ENCODE measurements at places on chromosomes 2 and 18.

- no peak for DNase-seq
These were observed 196.4 kb upstream of the NABP1 start for GRCh38 chr2:191481305-191482070.

DNA sequence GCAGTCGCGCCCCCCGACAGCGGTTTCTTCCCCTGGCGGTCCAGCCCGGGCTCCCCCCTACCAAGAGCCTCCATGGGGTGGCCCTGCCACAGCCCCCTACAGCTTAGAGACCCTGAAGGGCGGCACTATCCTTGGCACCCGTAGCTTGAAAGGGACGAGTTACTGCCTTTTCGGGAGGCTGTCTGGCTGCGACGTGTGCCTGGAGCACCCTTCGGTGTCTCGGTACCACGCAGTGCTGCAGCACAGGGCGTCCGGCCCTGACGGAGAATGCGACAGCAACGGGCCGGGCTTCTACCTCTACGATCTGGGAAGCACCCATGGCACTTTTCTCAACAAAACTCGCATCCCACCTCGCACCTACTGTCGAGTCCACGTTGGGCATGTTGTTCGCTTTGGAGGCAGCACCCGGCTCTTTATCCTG lies 475 bp downstream of the SLC4A1AP start:
- no peak for DNase-seq

- no peak for DNase-seq
These were observed 228.5 kb downstream of the GLI2 start for GRCh38 chr2:120963997-120964705.

- DNase-seq: no peak
These were observed 234.9 kb downstream of the FHOD3 start for GRCh38 chr18:36532394-36532793.

GRCh38 chr2:118882693-118883336 lies 35.4 kb upstream of the EN1 start:
- DNase-seq: peak; percentile 15

GRCh38 chr2:44964752-44965236 lies 23.3 kb downstream of the SIX3 start:
- DNase-seq: no peak

- DNase-seq: no peak
These were observed 196.3 kb upstream of the STK17B start for GRCh38 chr2:196367633-196368032.

DNA sequence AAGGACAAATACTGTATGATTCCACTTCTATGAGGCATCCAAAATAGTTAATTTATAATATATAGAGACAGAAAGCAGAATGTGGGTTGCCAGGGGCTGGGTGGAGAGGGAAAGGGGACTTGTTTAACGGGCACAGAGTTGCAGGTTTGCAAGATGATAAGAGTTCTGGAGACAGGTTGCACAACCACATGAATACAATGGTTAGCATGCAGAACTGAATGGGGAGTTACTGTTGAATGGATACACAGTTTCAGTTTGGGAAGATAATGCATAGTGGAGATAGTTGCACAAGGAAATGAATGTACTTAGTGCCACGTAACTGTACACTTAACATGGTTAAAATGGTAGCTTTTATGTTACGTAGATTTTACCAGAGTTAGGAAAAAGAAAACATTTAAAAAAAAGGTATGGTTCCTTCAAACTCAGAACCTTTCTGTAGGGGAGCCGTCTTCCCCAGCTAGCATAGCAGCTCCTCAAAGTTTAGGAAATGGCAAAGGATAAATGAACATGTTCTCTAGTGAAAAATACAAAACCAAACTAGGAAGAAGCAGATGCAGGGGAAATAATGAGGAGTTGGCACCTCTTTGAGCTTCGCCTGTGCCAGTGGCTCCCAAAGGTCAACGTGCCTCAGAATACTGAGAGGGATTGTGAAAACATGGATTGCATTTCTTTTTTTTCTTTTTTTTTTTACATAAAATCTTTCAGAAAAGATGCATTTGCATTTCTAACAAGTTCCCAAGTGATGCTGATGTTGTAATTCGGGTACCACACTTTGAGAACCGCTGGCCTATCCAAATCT lies 95.2 kb downstream of the ZCCHC2 start:
- no peak for DNase-seq

- no peak for DNase-seq
These were observed 237.7 kb downstream of the NYAP2 start for GRCh38 chr2:225637259-225637658.

GRCh38 chr2:191020742-191021381 lies 6.9 kb upstream of the STAT1 start:
- DNase-seq: no peak

GRCh38 chr2:185608799-185609198 lies 129.8 kb upstream of the FSIP2 start:
- no peak for DNase-seq

- DNase-seq: no peak
These were observed 51.0 kb downstream of the HNRNPLL start for GRCh38 chr2:38551746-38552145.

- no peak for DNase-seq
These were observed 510.9 kb downstream of the TXNL1 start for GRCh38 chr18:56127322-56128099.

DNA sequence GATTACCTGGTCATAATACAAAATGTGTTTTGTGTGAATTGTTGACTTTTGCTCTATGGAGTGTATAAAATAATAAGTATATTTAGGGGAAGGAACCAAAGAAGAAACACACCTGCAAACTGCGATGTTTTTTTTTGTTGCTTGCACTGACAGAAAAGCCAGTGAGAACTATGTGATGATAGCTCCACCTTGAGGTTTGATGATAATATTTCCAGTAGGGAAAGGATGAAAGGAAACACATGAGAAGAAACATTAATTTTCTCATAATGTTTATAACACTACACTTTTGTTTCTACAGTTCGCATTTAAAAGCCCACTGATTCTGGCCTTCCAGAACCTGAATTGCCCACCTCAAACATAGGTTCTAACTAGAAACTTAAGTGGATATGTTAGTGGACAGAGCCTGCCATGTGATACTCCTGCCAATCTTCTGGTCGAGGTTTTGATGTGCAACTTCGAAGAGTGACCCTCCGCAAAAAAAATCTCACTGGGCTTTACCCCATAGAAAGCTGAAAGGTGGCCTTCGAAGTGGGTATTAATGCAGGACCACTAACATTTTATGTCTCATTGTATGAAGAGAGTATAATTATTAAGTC lies 476.4 kb upstream of the SPHKAP start:
- no peak for DNase-seq

- DNase-seq: no peak
These were observed 1055.7 kb upstream of the TMEFF2 start for GRCh38 chr2:193250389-193250788.

DNA sequence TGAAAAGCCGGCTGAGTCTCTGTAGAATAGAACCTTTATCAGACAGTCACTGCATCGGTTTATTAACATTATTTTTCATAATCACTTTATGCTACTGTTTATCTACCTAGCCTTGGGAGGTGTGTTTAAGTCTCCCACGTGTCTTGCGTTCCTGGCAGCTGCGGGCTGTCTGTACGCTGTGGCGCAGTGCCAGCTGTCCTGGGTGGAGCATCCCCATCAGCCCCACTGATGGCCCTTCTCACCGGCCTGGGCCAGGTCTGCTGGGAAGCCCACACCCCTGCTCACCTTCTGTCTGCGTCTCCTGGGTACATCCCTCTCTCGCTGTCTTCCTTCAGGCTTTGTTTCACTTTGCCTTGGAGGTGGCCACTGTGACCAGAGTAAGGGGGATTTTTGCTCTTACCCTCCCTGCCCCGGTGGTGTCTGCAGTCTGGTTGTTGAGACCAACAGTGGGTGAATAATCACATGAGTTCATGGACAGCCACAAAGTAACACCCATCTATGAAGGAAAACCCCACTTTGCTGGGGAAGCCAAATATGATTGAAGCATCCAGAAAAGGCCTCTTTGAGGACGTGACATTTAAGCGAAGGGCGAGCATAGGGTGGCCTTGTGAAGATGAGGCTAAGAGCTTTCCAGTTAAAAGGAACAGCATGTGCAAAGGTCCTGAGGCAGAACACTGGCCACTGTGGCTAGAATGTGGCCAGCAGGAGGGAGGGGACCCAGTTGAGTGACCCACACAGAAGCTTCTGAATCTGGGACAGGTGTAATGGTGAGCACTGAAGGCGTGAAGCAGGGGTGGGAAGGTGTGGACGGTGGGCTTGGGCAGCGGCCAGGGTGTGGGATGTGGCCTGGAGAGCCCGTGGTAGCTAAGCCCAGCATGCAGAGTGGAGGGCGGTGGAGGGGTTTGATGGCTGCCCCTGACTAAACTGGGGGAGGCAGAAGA lies 41.7 kb downstream of the RAMP1 start:
- no peak for DNase-seq

DNA sequence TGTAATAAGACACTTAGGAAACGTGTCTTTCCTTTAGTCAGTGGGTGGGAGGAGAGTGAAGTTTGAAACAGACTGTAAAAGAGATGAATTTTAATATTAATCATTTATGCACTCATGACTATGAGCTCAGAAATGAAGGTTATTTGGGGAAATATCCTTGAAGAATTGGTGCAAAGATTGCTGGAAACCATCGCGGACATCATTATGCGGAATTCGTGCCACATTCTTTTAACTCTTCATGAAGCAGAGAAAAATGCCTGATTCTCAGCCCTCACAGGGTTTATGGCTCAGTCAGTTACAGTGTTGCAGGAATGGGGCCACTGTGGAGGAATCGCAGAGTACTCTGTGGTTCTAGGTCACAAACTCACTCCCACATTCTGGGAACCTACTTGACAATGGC lies 109.7 kb downstream of the RGPD3 start:
- no peak for DNase-seq

GRCh38 chr2:44642123-44642857 lies 280.5 kb downstream of the CAMKMT start:
- DNase-seq: no peak

GRCh38 chr2:29004755-29005154 lies 23.7 kb downstream of the TOGARAM2 start:
- no peak for DNase-seq

DNA sequence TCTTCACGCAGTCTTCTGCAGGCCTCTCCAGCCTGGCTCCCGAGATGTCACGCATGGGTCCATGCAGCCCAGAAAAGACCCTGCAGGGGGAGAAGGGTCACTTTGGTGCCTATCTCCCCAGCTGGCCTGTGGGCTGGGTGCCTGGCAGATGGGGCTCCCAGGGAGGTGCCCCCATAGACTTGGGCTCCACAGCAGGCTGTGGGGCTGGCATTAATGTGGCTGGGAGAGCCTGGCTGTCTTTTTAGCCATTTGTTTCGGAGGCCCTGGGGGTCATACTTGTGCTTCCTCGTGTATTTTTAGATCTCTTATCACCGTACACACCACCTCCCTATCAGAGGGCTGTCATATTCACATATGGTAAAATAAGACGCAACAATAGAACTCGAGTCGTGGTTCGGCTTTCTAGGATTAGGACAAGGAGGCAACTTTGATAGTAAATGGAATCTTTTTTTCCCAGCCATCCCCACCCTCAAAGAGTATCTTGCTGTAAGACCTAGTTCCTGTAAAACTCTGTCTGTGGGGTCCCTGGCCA lies 74.5 kb downstream of the LRRFIP1 start:
- DNase-seq: no peak

DNA sequence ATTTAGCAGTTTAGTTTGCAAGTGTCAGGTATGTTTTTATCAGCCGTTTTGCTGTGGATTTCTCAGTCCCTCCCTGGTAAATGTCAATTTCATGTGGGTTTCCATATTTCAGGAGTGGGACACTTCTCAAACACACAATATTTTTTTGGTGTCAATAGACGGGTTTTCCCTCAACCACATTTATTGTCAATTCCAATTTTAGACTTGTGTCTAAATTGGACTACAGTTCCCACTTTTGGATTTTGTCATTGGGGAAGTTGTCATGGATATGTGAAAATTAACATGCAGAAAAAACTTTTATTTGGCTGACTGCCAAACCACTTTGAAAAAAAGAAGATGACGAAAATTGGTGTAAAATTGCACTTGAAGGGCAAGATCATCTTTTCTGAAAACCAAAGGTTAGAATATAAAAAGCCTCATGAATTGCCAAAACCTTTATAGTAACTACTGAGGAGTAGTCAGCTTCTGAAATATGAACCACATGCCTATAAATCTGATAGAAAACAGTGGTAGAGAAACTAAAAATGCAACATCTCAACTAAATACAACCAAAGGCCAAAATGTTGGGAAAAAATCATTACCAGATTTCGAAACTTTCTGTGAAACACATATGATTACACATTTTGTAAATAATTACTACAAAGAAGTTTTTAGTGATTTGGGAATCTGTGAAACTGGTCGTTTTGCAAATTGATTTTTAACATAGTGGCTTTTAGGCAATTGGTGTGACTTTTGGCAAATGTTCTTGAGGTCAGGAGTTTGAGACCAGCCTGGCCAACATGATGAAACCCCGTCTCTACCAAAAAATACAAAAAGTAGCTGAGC lies 106.4 kb downstream of the BCL2L11 start:
- DNase-seq: no peak

GRCh38 chr2:148122788-148123187 lies 101.9 kb downstream of the MBD5 start:
- DNase-seq: no peak

- peak; percentile 93 for DNase-seq
These were observed at the start of gene MCM6 for GRCh38 chr2:135876066-135876711. Gene MCM6 (minus strand): TSS chr2:135876443. CDS start chr2:135876365, 78 bp downstream.

- DNase-seq: no peak
These were observed 218.4 kb upstream of the HS6ST1 start for GRCh38 chr2:128536925-128537620.

- no peak for DNase-seq
These were observed 553 bp downstream of the TIGD1 start for GRCh38 chr2:232549655-232550353.

DNA sequence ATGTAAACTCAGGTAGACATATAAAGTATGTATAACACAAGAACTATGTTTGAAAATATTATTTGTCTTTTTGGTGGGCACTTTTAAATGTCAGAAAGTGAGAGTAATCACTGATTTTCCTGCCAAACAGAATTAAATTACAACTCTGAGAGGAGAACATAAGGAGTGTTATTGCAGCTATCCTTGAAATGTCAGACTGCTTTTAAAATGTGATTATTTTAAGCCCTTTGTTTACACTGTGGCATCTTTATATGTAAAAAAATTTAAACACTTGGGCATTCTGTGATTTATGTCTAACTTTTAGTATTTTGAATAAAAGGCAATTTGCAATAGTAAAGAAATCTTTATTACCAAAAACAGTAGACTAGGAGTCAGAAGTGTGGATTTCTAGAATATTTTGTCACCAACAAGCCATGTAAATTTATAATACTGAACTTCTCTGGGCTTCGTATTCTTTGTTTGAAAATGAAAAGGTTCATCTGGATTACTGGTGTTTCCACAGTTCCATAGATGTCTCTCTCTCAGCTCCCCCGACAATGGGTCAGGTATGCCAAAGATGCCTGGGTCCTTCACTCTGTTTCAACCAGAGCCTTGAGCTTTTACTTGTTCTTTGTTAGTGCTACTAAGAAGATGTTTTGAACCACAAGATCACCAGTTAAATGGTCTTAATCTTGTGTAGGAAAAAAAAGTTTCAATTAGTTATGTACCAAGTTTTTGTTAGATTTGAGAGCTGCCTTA lies 38.8 kb downstream of the GULP1 start:
- DNase-seq: no peak

- DNase-seq: no peak
These were observed 168.7 kb upstream of the RASGRP3 start for GRCh38 chr2:33307659-33308270.

- no peak for DNase-seq
These were observed 19.7 kb upstream of the DCTN1 start for GRCh38 chr2:74399785-74400184.

- DNase-seq: no peak
These were observed 64.7 kb upstream of the HNRNPA3 start for GRCh38 chr2:177147834-177148445.
